ENCODE measurements at places on chromosomes 13 and 19.

- DNase-seq = no peak
Observed at GRCh38 chr19:277581-278165, 13.5 kb downstream of the PLPP2 start.

GRCh38 chr13:107216046-107216755, 648.3 kb upstream of the ARGLU1 start:
- no peak for DNase-seq

DNA sequence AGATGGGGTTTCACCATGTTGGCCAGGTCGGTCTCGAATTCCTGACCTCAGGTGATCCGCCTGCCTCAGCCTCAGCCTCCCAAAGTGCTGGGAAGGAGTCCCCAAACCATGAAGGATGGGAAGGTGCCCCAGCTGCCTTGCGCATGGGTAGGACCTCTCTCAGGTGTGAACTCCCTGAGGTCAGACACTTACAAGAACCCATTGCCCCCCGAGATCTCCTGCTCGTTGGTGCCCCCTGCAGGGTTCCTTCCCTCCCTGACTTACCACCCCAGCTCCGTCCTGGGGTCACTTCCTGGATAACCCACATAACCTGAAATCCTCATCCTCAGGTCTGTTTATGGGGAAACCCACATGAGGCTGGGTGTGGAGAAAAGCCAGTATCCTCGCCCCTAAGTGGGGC, 41.7 kb downstream of the UNC13A start:
- no peak for DNase-seq

DNA sequence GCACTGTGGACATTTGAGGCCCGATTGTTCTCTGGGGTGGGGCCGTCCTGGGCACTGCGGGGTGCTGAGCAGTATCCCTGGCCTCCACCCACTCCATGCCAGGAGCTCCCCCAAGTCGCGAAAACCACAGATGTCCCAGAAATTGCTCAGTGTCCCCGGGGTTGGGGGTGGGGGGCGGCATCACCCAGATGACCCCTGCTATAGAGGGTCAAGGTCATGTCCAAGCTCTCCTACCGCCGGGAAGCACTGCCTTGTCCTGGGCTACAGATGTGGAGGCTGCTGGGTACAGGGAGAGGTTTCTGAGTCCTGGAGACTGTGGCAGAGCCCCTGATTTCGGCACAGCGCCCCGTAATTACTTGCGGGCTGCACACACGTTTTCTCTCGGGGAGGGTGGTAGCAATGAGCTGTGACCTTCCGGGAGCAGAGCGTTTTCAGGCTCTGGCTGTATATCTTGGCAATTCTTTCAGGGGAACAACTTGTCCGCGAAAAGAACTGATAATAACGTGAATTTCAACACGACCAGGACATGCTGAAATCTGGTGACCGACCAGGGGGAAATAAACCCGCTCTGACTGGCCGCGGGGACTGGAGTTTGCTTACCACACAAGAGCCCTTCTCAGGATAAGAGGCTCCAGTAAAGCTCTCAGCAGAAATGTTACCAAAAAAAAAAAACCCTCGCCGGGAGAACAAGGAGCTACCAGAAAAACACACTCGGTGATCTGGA, 68.1 kb downstream of the GNG7 start:
- no peak for DNase-seq

- DNase-seq = no peak
Observed at GRCh38 chr19:18906605-18907519, 10.9 kb upstream of the CERS1 start.

- DNase-seq = no peak
Observed at GRCh38 chr13:72180253-72180952, 313.4 kb upstream of the DACH1 start.

DNA sequence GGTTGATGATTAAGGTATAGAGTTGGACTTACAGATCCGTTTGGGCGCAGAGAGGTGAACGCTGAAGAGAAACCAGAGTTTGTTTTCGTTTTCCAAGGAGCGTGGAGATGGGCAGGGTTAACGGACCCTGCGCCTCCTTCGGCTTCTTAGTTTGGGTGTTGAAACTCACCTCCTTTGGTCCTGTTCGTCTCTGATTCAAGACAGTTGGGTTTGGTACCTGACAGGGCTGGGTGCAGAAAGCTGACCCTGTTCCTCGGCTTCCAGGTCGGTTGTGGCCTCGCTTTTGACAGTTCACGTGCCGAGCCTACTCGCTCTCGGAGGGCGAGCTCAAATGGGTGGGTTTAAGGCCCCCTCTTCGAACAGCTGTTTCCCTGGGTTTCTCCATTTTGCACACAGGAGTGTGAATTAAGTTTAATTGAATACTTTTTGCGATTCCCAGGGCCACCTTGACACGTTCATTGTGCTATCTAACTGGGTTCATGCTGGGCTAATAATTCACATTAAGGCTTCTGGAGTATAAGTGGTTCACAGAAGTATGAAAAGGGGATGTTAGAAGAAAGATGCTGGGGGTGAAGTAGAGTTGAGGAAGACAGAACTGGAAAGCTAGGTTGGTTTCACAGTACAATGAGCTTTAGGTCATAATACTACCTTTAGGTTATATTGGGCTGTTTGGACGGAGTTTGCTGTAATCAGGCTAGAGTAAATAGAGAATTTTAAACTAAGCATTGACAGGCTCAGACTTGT, 638 bp downstream of the USPL1 start:
- DNase-seq = peak; percentile 9
